ENCODE measurements at places on chromosomes 7 and 10.

DNA sequence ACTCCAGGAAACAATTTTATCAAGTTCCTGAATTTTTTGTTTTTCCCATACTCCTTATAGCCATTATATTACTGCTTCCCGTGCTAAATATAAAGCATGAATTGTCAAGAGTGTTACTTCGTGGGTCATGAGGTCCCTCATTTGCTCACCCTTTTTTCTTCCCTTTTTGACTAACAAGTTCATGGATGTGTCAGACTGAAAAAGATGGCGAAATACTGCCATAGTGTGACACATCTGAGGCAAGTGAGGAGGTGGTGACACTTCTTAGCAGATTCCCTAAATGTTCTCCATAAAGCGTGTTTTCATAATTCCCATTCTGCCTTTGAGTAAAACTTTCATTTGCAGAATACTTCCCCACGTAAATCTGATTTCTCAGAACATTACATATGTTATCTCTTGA is 269.6 kb upstream of the FZD1 start:
- DNase-seq = no peak

DNA sequence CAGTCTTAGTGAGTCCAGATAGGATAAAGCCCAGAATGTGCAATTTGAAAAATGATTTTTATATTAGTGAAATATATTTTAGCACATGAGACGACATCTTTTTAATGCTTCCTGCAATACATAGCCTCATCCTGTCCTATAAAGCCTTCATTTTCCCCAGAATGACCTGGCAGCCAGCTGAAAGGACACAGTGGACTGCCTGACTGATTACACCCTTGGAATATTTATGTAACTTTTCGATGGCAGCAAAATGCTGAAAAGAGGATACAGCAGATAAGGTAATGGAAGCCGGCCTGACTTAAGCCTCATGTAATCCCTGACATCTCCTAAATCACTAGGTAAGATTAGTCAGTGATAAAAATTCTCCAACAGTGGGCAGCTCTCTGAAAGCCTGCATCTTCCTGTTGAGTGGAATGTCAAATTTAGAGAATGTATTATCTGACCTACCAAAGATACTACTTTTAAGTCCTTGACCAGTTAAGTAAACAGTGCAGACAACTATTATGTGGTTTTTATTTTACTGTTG is 210.7 kb upstream of the STEAP1 start:
- DNase-seq = no peak

- no peak for DNase-seq
Observed at GRCh38 chr10:4334871-4335270, 491.1 kb upstream of the AKR1E2 start.

- no peak for DNase-seq
Observed at GRCh38 chr7:117876761-117877160, 3.5 kb upstream of the CTTNBP2 start.

GRCh38 chr7:5497295-5498103 is 73.9 kb upstream of the TNRC18 start:
- DNase-seq = no peak
